Mesothelial cell of epicardium (in vitro differentiated cells): ENCODE measurements at places on chromosomes 12 and 14.

- H3K4me1 ChIP-seq: peaks cover 2% of the 10 kb centered on the region
- no peak for DNase-seq
- no peaks in the 10 kb centered on the region for H3K27me3 ChIP-seq
- H3K36me3 ChIP-seq: no peaks in the 10 kb centered on the region
- H3K4me3 ChIP-seq: no peak overlapping the region
These were observed 36.7 kb upstream of the TMCC3 start for GRCh38 chr12:94686834-94687628.

GRCh38 chr12:116135209-116135930 is 142.1 kb downstream of the MED13L start:
- H3K36me3 ChIP-seq: no peaks in the 10 kb centered on the region
- no peak overlapping the region for H3K4me3 ChIP-seq
- DNase-seq: no peak
- H3K27me3 ChIP-seq: no peaks in the 10 kb centered on the region
- no peak overlapping the region for H3K27ac ChIP-seq

DNA sequence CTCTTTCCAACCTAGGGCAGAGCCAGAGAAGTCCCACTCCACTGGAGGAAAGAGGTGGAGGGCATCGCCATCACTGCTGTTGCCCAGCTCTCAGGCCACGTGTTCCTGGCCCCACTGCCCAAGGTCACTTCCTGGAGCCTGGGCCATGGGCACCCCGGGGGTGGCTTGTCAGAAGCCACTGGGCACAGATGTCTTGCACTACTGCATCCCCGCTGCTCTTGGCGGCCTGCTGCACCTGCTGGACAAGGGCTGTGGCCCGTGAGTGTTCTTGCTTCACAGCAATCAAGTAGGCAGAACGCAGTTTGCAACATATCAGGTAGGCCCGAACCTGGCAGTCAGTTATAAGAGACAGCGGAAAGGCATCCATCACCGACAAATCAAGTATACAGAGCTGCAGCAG is 46.6 kb downstream of the RDH12 start:
- H3K27ac ChIP-seq: no peak overlapping the region
- H3K4me3 ChIP-seq: no peak overlapping the region
- no peaks in the 10 kb centered on the region for H3K27me3 ChIP-seq
- H3K36me3 ChIP-seq: peaks cover 56% of the 10 kb centered on the region
- no peak for DNase-seq

DNA sequence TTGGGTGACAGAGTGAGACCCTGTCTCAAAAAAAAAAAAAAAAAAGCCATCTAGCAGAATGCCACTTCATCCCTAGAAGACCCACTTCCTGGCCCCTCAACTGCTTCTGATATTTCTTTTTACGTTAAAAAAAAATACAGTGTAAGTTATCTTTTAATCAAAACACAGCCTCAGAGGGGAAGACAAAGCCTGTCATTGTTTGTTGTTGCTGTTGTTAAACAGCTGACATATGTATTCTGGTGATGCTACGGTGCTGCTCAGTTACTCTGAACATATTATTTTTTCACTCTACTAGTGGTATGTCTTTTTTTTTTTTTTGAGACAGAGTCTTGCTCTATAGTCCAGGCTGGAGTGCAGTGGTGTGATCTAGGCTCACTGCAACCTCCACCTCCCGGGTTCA is 75.4 kb downstream of the PAPLN start:
- DNase-seq: no peak
- H3K27me3 ChIP-seq: no peaks in the 10 kb centered on the region
- H3K4me1 ChIP-seq: peaks cover 16% of the 10 kb centered on the region

DNA sequence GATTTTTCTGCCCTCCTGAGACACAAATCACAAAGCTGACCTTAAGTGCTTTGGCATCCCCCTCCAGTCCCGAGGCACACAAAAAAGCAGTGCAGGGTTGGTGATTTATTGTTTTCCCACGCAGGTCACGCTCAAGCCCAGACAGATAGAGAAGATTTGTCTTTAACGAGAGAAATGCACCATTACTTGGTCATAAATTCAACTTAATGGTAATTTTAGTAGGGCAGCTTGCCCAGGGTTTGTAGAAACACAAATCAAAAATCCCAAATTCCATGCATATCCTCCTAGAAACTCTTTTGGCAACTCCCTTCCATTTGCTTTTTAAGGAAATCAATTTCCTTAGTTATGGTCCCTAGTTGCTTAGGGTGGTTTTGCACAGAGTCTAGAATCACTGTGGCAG is 132.6 kb downstream of the IGF1 start:
- no peak overlapping the region for H3K4me3 ChIP-seq
- H3K36me3 ChIP-seq: peaks cover 14% of the 10 kb centered on the region
- H3K4me1 ChIP-seq: peaks cover 36% of the 10 kb centered on the region

- H3K27ac ChIP-seq: no peak overlapping the region
- H3K27me3 ChIP-seq: peaks cover 98% of the 10 kb centered on the region
- H3K4me1 ChIP-seq: peaks cover 4% of the 10 kb centered on the region
- DNase-seq: no peak
These were observed 6.0 kb downstream of the FOXG1 start for GRCh38 chr14:28772613-28773012.

GRCh38 chr14:61750708-61751474 is 11.3 kb upstream of the SNAPC1 start:
- no peaks in the 10 kb centered on the region for H3K27me3 ChIP-seq
- peak; percentile 43 for DNase-seq
- peak overlapping the region; percentile 77 for H3K27ac ChIP-seq
- H3K4me1 ChIP-seq: peaks cover 7% of the 10 kb centered on the region

- peaks cover 6% of the 10 kb centered on the region for H3K4me1 ChIP-seq
- no peak overlapping the region for H3K27ac ChIP-seq
- no peak overlapping the region for H3K4me3 ChIP-seq
- no peak for DNase-seq
These were observed 9.3 kb upstream of the GMFB start for GRCh38 chr14:54498095-54498531.

DNA sequence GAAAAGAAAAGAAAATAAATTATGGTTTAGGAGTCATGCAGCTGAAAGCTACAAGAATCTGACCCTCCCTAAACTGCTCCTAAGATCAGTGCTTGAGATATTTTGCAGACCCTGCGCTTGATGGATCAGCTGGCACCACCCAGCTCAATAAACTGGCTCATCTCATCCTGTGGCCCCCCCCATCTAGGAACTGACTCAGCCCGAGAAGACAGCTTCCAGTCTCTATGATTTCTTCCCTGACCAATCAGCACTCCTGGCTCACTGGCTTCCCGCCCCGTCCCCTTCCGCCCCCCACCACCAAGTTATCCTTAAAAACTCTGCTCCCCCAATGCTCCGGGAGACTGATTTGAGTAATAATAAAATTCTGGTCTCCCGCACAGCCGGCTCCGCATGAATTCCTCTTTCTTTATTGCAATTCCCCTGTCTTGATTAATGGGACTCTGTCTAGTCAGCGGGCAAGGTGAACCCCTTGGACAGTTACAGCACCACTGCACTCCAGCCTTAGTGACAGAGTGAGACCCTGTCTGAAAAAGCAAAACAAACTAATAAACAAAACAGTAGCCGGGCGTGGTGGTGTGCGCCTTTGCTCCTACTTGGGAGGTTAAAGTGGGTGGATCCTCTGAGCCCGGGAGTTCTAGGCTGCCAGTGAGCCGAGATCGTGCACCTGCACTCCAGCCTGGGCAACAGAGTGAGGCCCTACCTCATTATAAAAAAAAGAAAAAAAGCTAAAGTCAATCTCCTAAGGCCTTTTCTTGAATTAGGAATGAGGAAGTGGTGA is 24.5 kb upstream of the SPTLC2 start:
- no peak overlapping the region for H3K4me3 ChIP-seq
- H3K4me1 ChIP-seq: peaks cover 9% of the 10 kb centered on the region
- DNase-seq: no peak
